Endothelial cell of umbilical vein (primary cell): ENCODE measurements at places on chromosomes 13 and 19. TPM values are rescaled to one million over a fixed set of nuclear protein-coding genes. Genes with fewer than 3 reads are reported as not detected.

DNA sequence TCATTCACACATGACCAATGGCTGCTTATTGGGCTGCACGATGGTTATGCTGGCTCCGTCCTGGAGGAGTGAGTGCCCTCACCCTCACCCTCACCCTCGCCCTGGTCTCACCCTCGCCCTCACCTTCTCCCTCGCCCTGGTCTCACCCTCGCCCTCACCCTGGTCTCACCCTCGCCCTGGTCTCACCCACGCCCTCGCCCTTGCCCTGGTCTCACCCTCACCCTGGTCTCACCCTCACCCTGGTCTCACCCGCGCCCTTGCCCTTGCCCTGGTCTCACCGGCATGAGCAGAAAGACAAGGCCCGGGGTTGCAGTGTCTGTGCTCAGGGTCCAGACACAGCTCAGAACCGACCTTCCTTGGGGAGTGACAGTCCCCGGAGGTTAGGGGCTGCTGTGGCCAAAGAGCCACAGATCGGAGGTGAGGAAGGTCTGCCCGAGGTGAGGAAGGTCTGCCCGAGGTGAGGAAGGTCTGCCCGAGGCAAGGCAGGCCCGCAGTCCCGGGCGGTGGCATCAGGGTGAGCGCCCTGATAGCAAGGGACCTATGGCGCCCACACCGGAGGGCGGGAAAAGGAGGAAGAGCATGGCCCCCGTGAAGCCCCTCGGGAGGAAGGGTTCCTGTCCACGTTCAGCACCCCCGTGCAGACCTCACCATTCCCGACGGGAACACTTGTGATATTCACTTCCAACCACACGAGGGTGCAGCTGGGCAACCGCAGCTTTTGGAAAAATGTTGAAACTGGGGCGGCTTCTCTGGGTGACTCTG, 65.6 kb downstream of the MCF2L start:
- no peaks in the 10 kb centered on the region for H3K36me3 ChIP-seq
- H3K4me1 ChIP-seq: no peaks in the 10 kb centered on the region
- no peak overlapping the region for H3K27ac ChIP-seq
- no peaks in the 10 kb centered on the region for H3K27me3 ChIP-seq
- peak; percentile 42 for DNase-seq

DNA sequence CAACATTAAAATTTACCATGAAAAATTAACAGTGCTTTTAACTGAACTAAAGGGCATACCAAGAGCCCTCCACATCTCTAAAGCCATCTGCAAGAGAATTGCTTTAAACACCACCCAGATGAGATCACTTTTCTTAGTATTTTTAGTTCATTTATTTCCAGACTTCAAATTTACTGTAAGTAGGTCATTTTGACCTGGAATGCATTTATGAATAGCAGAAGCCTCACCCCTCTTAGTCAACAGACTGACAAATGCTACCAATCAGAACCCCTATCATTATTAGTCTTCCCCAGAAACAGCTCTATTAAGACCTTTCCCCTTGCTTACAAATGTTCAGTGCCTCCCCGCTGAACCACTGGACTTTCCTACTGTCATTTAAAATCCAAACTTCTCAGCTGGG, 27.3 kb downstream of the RUBCNL start:
- no peak overlapping the region for H3K27ac ChIP-seq
- DNase-seq: no peak
- H3K36me3 ChIP-seq: no peaks in the 10 kb centered on the region
- no peaks in the 10 kb centered on the region for H3K27me3 ChIP-seq
- no peaks in the 10 kb centered on the region for H3K4me1 ChIP-seq
- H3K4me3 ChIP-seq: no peak overlapping the region

DNA sequence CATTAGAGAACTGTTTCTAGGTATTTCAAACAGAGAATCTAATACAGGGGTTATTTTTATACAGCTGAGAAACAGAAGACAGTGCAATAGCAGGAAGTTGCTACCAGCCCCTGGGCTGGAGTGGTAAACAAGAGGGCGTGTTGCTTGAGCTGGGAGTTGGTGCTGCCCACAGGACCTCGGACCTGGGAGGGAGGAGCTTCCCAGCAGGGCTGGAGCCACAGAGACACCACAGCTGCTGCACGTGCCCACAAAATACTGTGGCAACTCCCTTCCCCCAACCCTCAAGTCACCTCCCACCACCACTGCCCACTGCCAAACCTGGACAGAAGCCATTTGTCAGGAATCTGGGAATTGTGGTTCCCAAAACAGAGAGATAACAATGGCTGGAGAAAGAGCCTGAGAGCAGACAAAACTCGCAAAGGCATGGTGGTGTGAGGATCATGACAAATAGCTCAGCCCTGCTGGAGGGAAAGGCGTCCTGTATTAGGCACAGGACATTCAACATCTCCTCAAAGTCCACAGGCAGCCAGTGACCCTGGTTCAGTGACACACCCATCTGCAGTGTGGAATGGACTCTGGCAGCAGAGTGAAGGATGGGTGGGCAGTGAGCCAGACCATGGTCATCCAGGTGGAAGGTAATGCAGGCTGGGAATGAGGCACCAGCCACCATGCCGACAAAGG, 57.2 kb downstream of the SPATA13 start:
- no peak for DNase-seq
- H3K27me3 ChIP-seq: no peaks in the 10 kb centered on the region
- no peak overlapping the region for H3K4me3 ChIP-seq
- H3K36me3 ChIP-seq: no peaks in the 10 kb centered on the region
- peaks cover 10% of the 10 kb centered on the region for H3K4me1 ChIP-seq
- no peak overlapping the region for H3K27ac ChIP-seq

DNA sequence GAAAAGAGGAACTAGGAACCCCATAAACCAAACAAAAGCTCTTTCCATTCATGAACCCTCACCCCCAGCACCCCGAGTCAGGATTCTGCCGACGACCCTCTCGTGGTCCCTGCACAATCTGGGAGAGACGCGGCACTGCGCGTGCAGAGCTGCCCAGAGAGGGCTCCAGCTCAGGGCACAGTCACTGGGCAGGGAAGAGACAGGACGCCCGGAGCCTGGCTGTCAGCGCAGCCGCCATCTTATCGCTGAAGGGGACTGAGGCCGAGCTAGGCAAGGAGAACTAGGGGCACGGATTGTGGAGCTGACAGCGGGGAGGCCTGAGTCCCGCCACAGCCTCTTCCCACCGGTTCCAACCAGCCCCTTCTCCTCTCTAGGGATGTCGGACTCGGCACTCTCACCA, 349 bp downstream of the ZNF98 start:
- H3K27ac ChIP-seq: no peak overlapping the region
- no peaks in the 10 kb centered on the region for H3K4me1 ChIP-seq
- no peaks in the 10 kb centered on the region for H3K27me3 ChIP-seq
- no peak for DNase-seq

- no peak overlapping the region for H3K4me3 ChIP-seq
- H3K36me3 ChIP-seq: no peaks in the 10 kb centered on the region
- H3K27me3 ChIP-seq: no peaks in the 10 kb centered on the region
- no peak overlapping the region for H3K27ac ChIP-seq
- H3K4me1 ChIP-seq: peaks cover under 1% of the 10 kb centered on the region
These were observed 235.2 kb downstream of the KCNRG start for GRCh38 chr13:50250401-50250800.

PSG4 gene
- 3.6 TPM in 1 of 2 replicates, not detected in the other for total RNA-seq
